ENCODE measurements at places on chromosomes 7 and 10.
A peak's percentile ranks its signal among the peaks of the same experiment; 100 is the strongest.

DNA sequence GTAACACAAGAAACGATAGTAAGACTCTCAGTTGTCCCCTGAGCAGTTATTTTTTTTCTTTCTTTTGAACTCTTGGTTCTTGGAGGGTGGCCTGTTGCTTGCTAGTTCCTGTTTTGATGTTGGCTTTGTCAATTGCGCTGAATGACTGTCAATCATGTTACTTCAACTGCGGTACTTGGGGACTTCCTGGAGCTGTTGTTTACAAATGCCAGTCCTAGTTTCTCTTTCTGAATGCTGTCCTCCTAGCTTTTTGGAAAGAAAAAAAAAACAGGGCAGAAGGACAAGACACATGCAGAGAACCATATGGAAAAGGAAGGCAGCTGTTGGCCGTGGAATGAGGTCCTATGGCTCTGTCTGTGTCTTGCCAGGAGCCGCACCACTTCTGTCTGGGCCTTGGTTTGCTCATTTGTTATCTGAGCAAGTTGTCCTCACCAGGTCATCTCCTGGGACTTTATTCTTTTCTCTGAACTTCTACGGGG is 7.0 kb upstream of the PDCD4 start:
- DNase-seq, result no peak

DNA sequence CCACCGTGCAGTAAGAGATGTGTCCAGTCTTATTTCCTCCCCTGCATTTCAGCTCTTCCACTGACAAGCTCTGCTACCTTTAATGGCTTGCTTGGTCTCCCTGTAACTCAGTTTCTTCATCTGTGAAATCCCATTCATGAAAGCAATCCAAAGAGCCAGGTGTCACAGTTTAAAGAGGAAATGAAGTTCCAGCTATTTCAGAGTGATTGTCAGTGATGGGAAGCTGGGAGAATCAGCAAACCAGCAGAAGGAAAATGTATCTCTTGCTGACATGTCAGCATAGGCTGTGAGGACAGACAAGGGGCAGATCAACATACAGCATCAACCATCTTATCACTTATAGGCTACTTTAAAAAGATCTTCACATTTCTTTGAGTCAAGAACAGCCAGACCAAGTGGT is 445.3 kb downstream of the ADRA2A start:
- no peak for DNase-seq

DNA sequence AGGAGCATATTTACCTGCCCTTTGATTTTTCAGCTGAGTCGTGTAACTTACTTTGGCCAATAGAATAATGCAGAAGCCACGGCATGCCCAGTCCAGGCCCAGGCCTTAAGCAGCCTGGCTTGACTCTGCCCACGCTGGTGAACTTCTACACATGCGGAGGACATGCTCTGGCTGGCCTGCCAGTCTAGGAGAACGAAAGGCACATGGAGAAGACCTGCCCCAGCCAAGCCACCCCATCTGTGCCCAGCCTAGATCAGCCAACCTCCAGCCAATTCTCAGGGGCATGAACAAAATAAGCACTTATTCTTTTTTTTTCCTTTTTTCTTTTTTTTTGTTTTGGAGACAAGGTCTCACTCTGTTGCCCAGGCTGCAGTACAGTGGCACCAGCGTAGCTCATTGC is 112.7 kb upstream of the NANOS1 start:
- no peak for DNase-seq

GRCh38 chr10:24344279-24344678 is 135.3 kb downstream of the KIAA1217 start:
- DNase-seq, result peak; percentile 93

DNA sequence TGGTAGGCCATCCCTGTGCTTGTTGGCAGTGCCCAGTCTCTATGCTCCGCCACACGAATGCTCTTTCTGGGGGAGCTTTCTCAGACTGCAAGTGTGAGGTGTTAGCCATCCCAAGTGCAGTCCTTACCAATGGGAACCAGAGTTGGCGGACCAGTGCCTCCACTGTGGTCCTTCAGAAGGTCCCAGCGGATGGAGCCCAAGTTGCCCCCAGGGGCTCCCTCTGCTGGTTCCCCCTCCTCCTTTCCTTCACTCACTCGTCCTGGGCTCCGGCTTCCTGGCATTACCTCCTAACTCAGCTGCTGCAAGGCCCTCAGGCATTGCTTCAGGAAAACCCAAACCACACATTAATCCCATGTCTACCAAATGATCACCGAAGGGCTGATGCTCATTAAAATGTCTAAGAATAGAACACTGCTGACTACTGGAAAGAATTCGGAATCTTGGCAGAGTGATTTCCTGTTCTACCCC is 139.8 kb downstream of the CUBN start:
- peak; percentile 90 for DNase-seq

DNA sequence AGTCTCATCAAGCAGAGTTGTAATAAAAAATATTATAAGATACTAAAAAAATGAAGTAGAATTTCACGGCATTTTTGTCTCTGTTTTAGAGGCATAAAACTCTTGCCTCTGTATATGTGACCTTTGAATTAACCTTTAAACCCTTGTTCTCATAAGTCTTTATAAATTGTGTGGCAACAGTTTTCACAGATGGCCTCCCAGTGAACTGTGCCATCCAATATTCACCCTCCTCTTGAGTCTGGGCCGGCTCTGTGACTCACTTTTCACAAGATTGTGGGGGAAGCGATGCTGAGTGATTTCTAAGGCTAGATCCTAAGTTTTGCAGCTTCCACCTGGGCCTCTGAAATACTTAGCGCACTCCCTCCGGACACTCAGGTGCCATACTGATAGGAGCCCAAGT is 4.6 kb upstream of the USP6NL start:
- no peak for DNase-seq

GRCh38 chr10:33535866-33536265 is 201.4 kb upstream of the NRP1 start:
- DNase-seq, result no peak

GRCh38 chr7:25026156-25026555 is 46.2 kb upstream of the OSBPL3 start:
- DNase-seq, result no peak

GRCh38 chr7:47419471-47419870 is 162.4 kb downstream of the TNS3 start:
- DNase-seq, result no peak

- DNase-seq, result peak; percentile 35
Observed at GRCh38 chr10:63866747-63867140, 345.5 kb downstream of the REEP3 start.

DNA sequence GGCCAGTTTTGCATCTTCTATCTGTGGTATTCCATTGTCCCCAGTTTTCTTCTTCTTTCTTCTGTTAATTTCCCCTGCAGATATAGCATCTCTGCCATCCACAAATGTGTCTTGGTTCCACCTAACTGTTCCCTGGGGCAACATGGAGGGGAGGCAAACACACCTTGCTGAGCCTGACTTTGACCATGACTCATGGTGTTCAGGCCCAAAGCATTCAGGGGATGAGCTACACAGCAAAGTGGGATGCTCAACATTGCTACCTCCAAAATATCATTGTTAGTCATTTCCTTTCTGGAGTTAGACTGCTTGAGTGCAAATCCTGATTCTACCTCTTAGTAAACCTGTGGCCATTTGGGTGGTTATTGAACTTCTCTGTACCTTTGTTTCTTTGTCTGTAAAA is 542.7 kb downstream of the LRMDA start:
- peak; percentile 17 for DNase-seq

DNA sequence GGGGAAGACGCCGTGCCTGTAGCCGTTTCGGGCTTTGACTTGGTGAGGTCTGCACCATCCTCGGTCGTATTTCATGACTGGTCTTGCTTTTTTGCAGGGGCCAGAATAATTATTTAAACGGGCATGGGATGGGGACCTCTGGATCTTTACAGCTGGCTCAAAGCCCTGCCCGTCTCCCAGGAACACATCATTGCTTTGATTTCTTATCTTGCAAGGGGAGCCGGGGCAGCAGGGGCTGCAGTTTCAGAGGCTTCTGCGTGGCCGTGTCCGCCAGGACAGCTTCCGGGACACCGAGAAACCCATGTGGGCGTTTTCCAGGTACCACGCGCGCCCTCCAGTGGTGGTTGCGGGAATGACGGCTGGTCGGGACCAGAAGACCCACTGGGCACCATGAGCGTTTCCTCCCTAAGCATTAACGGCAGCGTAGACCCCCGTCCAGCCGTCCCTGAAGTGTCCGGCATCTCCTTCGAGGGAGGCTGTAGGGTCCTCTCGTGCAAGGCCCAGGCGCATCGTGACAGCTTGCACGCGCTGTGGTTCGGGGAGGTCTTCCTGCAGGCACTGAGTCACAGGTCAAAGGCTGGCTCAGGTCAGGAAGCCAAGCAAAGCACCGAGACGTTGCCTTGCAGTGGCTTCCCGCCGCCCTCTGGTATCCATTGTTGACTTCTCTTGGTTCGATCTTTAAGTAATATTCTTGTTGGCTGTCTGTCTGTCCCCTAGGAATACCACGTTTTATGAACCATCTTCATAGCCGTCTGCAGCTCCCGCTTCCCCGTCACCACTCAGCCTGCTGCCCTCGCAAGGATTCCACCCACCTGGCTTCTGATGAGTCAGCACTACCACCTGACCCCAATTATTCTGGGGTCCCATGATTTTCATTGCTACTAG is 16.2 kb upstream of the ZFAND2A start:
- peak; percentile 69 for DNase-seq

DNA sequence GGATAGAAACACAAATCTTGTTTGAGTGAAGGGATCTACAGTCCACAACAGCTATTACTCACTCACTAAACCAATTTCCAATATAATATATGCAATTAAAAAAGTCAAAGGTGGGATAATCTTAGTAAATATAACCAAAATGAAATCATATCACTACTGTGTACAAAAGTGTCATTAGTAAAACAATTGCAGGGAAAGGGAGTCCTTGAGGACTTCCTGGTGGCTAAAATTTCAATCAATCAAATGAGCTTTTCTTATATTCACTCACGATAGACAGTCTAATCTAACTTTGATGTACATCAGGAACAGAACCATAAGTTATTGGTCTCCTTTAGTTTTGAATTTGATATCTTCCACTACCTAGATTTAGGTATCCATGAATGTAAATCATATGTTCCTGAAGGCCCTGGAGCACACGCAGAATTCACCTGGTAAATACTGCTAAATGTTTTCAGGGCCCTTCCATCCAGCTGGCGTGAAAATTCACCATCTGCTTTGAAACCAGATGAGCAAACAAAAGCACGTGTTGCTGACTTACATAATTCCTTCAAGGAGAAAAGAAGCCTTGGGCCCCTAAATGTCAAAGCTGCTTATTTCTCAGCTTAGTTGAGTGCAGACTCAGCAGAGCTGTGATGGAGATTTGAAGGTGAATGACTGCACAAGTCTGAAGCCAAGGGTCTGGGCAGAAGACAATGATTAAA is 159.3 kb upstream of the TMEM196 start:
- no peak for DNase-seq
